ENCODE measurements at places on chromosomes 7 and 10.

- no peak for DNase-seq
Observed at GRCh38 chr7:2105280-2105679, 127.5 kb downstream of the MAD1L1 start.

DNA sequence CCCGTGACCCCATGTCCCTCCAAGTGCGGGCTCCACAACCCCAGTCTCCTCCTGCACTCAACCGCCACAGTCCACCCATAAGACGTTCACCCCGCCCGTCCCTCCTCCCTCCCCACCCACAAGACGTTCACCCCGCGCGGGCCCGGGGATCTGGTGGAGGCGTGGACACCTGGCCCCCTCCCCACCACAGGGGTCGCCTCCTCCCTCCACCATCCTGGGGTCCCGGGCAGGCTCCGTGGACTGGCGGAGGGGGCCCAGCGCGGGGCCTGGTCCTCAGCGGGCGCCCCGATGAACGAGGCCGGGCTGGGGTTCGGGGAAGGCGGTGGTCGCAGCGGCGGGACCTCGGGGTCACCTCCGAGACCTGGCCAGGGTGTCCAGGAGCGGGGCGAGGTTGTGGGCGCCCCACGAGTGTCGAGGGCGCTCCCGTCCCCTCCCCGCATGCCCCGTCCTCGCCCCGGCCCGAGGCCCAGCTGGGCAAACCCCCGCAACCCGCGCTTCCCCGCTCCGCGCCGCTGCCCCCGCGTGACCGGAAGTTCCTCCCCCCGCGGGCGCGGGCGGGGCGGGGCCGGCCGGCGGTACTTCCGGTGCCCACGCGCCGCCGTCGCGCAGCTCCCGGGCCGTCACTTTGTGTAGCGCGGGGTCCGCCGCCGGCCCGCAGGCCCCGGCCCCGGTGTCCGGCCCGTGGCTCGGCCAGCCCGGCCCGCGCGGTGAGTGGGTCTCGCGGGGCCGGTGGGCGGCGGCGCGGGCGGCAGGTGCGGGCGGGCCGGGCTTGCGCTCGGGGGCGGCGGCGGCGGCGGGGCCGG lies at the start of gene ZNF316:
Gene ZNF316 (plus strand): TSS at position 578 of the 803 bp plus-strand sequence. CDS start 5,092 bp downstream, outside the sequence.
- DNase-seq = peak; percentile 37

GRCh38 chr7:1555046-1555812 lies 776 bp downstream of the TMEM184A start:
- no peak for DNase-seq

DNA sequence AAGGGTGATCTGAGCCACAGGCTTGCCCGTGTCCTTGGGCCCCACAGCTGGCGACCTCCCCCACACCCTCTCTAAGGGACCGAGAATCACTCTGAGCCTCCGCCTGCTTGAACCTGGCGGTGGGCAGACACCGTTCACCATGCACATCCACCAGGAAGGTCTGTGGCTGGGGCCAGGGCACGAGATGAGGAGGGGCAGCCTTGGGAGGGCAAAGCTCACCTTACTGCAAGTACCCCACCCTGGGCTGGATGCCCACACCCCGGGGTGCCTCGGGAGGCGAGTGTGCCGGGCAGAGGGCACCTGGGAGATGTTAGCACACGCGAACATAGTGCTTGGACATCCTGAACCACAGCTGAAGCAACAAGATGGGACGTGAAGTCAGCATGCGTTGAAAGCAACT lies 211.9 kb downstream of the ELFN1 start:
- DNase-seq = no peak

DNA sequence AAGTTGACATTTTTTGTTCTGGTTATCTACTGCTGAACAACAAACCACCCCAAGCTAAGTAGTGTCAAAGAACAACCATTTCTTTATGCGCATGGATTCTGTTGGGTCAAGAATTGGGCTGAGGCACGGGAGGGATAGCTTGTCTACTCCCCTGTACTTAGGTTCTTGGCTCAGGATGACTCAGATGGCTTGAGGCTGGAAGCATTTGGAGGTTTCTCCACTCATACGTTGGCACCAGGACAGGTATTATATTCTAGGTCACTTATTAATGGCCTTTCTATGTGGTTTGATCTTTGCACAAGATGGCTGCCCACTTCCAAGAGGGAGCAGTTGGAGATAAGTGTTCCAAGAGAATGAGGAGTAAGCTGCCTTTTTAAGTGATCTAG lies 11.8 kb upstream of the TFAM start:
- no peak for DNase-seq

DNA sequence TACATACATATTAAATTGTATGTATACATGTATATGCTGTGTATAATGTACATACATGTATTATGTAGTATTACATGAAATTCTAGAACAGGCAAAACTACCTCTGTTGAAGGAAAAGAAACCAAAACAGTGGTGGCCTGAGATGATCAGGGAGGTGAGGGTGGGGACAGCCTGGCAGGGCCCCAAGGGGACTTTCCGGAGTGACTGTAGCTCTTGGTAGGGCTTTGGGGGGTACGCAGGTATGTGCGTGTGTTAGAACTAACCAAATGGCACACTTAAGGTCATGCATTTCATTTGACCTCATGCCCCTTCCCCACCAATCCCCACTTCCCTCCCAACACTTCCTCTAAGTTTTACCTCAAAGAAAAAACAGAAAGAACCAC lies 31.3 kb downstream of the CTBP2 start:
- no peak for DNase-seq

GRCh38 chr10:80161321-80162083 lies 29.0 kb downstream of the PLAC9 start:
- no peak for DNase-seq

DNA sequence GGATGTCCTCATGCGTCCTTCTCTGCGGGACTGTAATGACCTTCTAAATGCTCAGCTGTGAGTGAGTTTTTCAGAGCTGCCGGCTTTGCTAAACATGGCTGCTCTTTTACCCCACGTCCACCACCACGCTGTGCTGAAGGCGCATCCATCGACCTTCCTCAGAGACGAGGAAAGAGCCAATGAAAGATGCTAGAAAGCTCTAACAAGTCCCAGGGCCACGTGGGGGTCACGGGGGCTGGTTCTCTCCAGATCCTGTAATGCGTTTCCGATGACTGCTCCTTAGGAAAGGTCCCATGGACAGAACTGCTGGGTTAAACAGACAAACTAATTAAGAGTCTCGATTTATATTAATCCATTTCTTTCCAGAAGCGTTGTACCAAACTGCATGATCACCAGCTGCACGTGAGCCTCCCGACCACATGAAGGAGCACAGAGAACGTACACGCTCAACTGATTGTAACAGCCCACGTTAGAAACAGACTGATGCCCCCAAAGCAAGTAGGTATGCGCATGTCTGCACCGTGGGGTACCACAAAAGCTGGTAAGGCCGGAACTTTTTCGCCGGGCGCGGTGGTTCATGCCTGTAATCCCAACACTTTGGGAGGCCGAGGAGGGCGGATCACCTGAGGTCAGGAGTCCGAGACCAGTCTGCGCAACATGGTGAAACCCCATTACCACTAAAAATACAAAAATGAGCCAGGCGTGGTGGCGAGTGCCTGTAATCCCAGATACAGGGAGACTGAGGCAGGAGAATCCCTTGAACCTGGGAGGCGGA lies 109.6 kb downstream of the TCERG1L start:
- DNase-seq = no peak

- DNase-seq = no peak
Observed at GRCh38 chr10:20005638-20006037, 189.4 kb downstream of the PLXDC2 start.

- no peak for DNase-seq
Observed at GRCh38 chr10:75104842-75105241, 6.6 kb upstream of the SAMD8 start.

DNA sequence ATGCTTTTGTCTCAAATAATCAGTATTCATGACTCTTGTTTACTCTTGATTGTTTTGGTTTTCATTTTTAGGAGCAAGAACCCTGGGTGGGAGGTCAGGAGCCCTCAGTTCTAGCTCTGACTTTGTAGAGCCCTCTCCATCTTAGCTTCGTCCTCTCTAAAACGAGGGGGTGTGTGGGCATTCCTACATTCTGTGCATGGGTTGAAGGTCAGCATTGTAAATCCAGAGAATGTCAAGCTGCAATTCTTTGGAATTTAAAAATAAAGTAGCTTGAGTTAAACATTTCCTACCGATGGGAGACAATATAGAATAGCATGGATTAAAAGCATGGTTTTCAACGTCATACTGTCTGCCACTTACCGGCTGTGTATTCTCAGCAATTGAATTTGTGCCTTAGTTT lies 128.3 kb downstream of the PRPF18 start:
- DNase-seq = no peak

- DNase-seq = no peak
Observed at GRCh38 chr7:127912901-127913300, 118.3 kb downstream of the LRRC4 start.

DNA sequence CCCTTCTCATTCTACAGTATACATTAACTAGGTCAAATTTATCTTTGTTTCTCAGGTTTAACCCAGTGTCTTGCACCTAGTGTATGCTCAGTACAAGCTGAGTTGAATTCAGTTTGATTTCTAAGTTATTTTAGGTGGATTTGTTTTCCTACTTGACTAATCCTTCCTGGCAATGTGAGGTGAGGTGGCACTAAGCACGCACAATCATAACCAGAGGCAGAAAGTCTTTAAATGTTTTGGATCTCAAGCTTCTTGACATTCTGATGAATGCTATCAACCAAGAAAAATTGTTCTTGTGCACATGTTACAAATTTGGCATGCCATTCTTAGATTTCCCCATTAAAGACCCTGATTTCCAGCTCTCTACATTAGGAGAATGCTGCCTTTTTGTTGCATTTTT lies 3.2 kb downstream of the BZW2 start:
- no peak for DNase-seq

All from activated CD4-positive, alpha-beta T cell treated with anti-CD3 and anti-CD28 coated beads, Interleukin-2, amount 50 U/mL, for 24 hours (primary cell).